ENCODE measurements at places on chromosomes 4 and X. TPM values are rescaled to one million over a fixed set of nuclear protein-coding genes. Genes with fewer than 3 reads are reported as not detected.

SPIN2A gene
- 2.6 TPM for total RNA-seq

- DNase-seq = no peak
Observed at GRCh38 chr4:94856030-94856429, 98.3 kb downstream of the BMPR1B start.

PRDM5 gene
- 40.4 TPM for total RNA-seq

OSTC gene
- 142 TPM for total RNA-seq

DNA sequence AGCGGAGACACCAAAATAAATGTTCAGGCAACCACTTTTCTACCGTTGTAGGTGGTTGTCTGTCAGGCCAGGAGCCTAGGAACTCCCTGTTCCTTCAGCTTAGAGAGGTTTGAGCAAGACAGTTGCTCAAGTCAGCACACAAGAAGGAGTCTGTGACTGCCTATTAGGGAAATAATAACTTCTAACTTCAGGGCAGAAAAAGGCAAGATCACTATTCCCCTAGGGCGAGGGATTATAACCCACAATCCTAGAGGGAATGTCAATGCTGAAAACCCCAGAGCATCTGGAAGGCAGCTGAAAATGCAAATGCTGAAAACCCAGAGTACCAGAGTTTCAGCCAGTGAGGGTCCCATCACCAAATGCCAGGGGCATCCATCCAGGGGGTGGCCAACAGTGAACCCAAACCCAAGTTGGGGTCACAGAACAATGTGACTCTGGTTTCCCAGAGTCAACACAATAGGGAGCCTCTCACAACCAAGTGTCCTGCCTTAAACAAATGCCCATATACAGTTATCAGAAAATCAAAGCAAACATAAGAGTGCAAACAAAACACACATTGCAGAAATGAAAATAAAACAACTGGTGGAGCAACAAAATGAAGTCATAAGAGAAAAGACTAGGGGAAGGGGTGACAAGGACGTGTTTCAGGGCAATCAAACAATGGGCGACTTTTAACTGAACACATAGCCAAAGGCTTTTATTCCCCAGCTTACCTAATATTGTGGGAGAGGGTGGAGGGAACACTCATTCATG, 27.6 kb downstream of the MORF4L2 start:
- DNase-seq = no peak

DCAF8L1 gene
- not detected for total RNA-seq

HTR2C gene
- 2.4 TPM for total RNA-seq

DNA sequence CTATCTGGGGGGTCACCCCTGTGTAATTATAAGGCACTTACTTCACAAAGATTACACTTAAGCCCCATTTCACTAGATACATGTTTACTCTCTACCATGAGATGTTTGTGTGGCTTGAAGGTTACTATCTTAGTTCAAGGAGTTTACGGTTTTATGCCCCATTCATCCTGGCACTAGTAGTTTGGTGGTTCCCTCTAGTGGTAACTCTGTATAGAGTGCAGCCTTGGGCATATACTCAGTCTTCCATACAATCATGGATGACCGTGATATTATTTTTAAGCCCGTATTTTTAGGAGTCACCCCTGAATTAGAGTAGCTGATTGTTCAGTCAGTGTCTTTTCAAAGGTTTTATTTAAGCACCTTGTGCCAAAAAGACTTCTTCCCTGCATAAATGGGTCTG, 109.9 kb upstream of the FAM47C start:
- DNase-seq = peak; percentile 32

CABS1 gene
- total RNA-seq = not detected

DNA sequence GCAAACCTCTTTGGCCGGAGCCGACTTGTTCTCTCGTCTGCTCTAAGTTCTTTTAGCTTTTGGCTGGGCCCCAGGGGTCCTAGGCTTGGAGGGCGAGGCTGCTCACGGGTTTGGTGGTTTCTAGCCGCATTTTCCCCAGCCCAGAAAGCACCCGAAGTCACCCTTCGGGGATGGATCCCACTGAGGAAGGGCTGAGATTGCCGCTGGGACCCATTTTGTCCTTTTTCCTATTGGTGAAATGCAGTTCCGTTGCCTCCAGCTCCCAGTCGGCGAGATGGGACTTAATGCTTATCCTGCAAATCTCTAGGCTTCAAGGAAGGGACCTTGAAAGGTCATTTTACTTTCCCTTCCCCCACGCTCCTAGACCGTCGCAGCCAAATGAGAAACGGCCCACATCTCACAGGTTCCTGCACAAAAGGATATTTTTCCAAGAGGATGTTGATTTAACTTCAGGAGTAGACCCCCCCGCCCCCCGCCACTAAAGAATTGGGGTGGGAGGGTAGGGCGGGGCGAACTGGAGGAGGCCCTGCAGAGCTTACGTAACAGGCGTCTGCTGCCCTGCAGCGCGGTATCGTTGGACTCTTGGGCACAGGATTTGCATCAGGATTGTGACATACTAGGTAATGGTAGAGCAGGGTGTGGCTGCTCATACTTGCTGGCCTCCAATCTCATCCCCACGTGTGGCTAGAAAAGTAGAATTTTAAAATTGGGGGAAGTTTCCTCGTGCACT, 564 bp downstream of the PGK1 start:
- DNase-seq = peak; percentile 25

PDZD4 gene
- total RNA-seq = 194 TPM

DNA sequence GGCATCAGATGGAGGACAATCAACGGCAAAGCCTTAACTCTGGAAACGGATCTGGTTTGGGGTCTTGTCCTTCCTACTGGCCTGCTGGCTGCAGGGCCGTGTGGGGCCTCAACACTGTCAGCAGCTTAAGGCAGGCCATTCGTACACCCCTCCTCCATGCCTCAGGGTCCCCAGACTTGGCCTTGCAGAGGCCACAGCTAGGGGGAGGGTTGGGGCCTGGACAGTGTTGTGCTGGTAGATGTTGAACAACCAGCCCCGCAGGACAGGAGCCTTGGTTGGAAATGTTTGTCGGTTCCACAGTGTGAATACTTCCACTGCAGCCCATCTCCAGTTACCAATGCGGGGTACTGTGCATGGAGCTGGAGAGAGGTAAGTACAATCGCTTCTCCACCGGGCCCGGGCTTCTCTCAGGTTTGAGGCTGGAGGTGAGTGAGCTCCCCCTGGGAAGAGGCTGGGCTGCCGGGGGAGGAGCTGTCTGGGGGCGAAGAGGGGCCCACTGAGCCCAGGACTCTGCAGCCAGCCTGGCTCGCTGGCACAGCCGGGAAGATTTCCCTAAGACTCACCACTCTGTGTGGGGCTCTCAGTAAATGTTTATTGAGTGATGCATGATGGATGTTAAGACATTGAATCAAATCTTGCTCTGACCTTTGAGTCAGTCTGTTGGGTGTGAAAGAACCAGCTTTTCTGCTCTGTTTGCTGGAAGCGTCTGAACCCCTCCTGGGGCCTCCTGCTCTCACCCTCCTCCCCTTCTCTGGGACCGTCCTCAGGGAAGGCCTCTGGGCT, 19.7 kb upstream of the GPR78 start:
- no peak for DNase-seq
